ENCODE measurements at places on chromosomes 12 and 14.
A peak's percentile ranks its signal among the peaks of the same experiment; 100 is the strongest.

- no peak for DNase-seq
These were observed 7.4 kb downstream of the COX14 start for GRCh38 chr12:50119387-50119786.

- DNase-seq = no peak
These were observed 54.6 kb downstream of the NCOR2 start for GRCh38 chr12:124512667-124513296.

- DNase-seq = no peak
These were observed 239.8 kb upstream of the NPAS3 start for GRCh38 chr14:32698831-32699230.

DNA sequence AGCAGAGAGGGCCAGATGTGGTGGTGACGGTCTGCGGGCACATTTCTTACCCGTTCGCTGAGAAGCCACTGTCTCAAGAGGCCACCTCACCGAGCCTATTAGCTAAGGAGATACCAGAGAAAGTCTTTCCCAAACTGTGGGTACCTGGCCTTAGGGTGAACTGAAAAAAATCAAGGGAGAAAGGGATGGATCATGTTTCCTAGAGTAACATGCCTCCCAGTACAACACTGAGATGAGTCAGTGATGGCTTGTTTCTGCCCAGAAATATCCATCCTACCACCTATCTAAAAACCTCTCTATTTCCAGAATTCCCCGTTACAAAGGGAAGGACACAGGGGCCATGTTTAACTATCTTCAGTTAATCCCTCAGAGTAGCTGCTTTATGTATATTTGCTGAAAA, 83.7 kb downstream of the LMNTD1 start:
- DNase-seq = no peak

DNA sequence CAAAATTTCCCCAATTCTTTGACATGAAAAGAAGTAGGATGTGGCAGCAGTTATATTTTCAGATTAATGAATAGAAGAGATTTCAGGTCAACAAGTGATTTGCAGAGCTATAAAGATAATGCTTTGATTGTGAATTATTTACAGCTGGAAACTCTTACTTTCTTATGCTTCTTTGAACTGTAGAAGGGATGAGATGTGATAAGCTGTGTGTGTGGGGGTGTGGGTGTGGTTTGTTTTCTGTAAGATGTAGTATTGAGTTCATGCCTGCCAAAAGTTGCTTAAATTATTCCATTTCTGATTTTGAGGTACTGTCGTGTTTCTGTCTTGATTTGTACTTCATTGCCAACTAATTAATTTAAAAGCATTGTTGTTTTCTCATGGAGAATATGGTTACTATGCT, 22.7 kb downstream of the AEBP2 start:
- DNase-seq = no peak

- DNase-seq = no peak
These were observed 552.3 kb downstream of the SLC16A7 start for GRCh38 chr12:60148109-60148508.

DNA sequence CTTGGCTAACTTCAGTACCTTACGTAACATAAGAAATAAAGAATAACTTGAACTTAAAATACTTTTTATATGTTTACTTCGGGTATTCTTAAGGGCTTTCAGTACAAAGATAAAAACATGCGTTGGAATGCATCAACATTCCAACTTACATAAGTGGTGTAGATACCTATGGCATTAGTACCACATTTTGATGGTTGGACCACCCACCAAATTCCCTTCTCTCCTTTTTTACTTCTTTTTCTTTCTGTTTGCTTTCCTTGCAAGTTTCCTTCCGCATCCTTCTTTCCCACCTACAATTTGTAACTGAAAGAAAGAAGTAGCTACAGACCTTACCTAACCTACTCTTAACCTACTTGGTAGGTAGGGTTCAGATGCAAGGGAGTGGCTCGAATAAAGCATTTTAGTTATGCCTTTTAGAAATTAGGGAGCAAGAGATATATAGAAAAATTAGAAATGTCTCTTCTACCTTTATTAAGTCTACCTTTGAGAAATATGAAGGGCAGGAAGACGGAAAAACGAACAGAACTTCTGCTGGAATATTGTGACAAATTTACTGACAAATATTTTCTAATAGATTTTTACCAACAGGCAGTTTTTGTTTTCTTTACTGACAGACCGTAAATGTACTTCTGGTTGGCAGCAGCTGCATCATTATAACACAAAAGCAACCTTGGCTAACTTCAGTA, 2.1 kb upstream of the ARHGAP5 start:
- DNase-seq = no peak

GRCh38 chr12:109863847-109864712, 16.3 kb downstream of the GLTP start:
- no peak for DNase-seq

GRCh38 chr14:91250912-91251311, 6.4 kb upstream of the GPR68 start:
- DNase-seq = no peak

DNA sequence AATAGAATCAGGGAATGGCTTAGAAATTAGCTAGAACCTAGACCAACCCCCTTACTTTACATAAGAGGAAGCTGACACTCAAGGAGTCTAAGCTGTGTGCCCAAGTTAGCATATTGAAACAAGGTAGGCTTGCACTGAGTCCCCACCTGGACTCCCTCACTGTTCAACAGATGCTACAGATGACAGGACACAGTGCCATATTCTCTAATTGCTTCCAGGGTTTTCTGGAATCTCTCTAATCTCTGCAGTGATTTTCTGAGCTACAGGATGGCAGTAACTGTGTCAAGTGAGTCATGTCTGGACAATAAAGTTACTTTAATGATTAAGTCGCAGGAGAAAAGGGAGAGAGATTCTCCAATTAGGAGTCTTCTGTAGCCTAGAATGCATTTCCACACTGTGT, 35.8 kb downstream of the AKAP6 start:
- no peak for DNase-seq

- DNase-seq = peak; percentile 64
These were observed 1.1 kb downstream of the HDAC7 start for GRCh38 chr12:47818467-47819137.

DNA sequence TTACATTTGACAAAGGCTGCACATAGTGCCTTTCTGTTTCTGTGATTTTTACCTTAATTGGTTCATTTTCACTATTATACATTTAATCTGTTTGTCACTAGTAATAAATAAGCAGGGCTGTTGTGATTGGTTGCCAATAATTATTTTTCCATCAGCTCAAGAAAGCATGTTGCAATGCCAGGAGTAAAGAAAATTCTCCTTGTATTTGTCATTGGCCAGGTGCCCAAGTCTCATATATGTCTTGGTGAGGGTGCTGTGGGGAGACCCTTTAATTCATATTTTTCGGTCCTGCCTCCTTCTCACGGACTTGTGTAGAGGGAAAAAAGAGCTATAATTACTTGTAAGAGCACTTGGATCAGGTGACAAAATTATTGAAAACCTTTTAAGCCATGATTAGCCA, 108.0 kb downstream of the KITLG start:
- no peak for DNase-seq

DNA sequence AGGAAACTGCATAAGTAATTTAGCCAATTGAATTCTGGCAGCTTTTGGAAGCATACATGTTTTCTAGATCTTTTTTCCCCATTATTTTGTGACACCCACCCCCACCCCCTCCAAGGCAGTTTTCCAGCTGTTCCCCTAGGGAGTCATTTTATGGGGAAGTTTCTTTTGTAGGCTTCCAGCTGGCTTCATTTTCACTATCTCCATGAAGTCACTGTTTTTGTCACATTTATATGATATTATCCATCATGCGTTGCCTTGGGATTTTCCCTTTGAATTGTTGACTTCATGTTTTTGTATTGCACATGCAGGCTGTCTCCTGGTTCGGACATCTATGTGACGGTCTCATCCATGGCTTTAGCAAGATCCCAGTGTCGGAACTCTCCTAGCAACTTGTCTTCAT, 233.6 kb upstream of the RGS6 start:
- no peak for DNase-seq

DNA sequence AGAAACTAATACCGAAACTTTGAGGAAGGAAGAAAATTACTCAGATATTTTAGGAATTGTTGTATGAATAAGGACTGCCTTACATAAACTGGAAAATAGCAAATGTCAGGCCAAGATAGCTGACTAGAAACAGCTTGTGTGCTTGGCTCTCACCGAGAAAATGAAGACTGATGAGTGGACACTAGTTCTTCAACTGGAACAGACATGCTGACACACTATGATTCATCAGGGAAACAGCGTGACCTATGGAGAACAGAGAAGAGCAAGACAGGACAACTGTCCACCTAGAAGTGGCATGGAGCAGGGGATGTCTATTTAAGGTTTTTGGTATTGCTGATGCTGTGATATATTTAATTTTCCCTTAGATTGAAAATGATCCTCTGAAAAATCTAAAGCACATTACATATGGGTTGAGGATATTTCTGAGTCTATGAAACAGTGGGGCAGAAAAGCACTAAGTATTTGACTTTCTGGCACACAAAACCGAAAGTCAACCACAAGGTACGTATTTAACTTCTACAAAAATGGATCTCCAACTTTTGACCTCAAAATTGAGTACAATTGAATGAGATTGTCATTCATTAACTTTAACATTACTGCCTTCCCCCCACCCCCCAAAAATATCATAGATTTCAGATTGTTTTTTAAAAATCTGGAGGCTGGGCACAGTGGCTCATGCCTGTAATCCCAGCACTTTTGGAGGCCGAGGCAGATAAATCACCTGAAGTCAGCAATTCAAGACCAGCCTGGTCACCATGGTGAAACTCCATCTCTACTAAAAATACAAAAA, 863.2 kb downstream of the LRFN5 start:
- DNase-seq = no peak

DNA sequence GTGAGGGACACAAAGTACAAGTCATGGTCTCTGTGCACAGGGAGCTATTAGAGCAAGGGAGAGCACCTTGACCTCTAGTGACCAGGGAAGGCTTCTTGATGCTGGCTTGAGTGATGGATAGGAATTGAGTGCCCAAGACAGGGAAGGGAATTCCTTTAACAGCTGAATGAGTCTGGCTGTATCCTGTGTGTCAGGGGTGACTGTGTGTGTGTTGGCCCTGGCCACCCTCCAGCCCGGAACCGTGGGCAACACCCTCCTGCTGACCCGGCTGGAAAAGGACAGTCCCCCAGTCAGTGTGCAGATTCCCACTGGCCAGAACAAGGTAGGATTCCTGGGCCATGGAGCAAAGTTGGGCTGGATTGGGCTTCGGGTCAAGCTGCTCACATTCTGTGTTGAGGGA, 5.5 kb upstream of the PFDN5 start:
- DNase-seq = no peak

DNA sequence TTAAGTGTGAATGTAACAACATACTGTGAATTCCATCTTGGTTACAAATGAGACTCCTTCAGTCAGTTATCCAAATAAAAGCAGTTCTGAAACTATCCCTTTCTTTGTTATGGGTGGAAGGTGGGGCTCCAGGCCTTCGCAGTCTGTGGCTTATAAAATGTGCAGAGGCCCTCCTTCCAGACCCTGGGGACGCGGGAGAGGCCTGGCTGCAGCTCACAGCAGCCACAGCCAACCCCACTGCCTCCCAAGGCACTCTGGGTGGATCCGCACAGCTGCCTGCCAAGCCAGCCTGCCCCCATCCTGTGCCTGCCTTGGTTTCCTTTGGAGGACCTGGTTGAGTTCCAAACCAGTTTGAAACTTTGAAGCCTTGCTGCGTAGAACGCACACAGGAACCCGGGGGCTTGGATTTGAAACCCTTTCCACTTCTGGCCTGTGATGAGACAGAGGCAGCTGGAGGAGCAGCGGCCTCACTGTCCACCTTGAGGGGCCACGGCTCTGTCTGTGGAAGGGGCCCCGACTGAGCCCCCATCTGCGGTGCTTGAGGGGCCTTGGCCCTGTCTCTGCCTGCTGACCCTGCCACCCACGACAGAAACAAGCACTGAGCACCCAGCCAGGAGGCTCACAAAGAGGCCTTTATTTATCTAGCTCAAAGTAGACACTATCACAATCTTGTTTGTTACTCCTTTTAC, 30.4 kb downstream of the CCNK start:
- no peak for DNase-seq

GRCh38 chr12:70553391-70553859, 83.8 kb downstream of the PTPRB start:
- DNase-seq = no peak

GRCh38 chr12:104604070-104604994, 147.6 kb downstream of the CHST11 start:
- peak; percentile 53 for DNase-seq

DNA sequence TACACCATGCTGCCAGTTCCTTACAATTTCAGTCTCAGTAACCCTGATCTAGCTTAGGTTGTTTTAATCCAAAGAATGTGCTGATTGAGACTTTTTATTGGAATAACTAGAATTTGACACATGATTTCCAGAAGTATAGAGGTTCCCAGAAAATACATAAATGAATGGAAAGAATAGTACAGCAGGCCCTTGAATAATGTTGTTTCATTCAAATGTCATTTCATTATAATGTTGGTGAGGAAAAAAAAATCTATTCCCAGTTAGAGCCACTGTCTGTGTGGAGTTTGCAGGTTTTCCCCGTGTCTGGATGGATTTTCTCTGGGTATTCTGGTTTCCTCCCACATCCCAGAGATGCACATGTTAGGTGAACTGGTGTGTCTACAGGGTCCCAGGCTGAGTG, 273.5 kb upstream of the GARIN6 start:
- no peak for DNase-seq

DNA sequence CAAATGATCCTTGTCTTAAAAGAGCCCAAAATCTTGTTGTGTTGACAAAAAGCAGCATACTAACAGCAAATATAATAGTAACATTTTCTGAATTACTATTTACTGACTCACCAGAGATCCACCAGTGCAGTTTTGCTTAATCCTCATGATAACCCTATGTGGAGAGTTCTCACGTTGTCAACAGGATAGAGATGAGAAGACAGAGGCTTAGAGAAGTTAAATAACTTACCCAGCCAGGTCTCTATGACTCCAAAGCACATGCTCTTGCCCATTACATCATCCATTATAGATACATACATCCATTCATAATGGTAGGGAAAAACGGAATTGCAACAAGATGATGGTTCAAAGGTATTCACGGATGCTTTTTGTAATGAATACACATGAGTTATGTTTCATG, 111.9 kb downstream of the PAX9 start:
- no peak for DNase-seq

- DNase-seq = no peak
These were observed 36.4 kb downstream of the CD9 start for GRCh38 chr12:6236641-6236940.

DNA sequence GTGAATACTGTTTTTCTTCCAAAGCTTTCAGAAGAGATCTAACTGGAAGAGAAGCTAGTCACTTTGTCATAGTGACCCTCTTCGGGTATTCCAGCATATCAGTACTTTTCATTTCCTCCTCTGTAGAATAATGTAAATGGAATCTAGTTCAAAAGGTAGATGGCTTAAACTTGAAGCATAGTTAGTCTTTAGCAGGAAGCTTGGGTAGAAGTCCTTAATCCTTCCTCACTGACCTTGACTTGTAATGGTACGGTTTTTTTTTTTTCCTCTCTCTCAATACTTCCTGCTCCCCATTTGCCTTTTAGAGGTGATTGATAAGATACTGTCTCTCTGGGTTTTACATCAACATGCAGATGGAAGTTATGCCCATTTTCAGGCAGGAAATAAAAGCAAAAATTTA, 1.7 kb downstream of the FBXO34 start:
- no peak for DNase-seq

- DNase-seq = no peak
These were observed 13.2 kb upstream of the PRKCH start for GRCh38 chr14:61308198-61308597.
